Choroid plexus epithelial cell (primary cell): ENCODE measurements at places on chromosomes 3 and 15.

GRCh38 chr15:22811640-22812039, 25.2 kb downstream of the NIPA1 start:
- peak; percentile 42 for DNase-seq

DNA sequence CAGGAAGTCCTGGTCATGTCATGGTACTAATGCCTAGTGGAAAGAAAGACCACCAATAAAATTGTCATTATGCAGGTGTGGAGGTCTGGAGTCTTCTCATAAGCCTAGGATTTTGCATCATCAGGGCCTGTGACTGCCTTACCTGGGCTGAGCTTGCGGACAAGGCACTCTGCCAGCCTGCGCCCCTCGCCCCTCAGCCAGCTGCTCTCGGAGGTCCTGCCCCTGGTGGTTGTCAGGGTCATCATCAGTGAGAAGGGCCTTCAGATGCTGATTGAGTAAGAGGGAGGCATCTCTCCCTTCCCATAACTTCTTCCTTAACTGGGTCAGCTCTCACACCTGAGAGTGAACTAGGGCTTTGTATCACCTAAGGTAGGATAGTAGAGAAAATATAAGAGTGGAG, 132.8 kb downstream of the DCLK3 start:
- no peak for DNase-seq

GRCh38 chr3:143356839-143357238, 237.3 kb downstream of the CHST2 start:
- no peak for DNase-seq

DNA sequence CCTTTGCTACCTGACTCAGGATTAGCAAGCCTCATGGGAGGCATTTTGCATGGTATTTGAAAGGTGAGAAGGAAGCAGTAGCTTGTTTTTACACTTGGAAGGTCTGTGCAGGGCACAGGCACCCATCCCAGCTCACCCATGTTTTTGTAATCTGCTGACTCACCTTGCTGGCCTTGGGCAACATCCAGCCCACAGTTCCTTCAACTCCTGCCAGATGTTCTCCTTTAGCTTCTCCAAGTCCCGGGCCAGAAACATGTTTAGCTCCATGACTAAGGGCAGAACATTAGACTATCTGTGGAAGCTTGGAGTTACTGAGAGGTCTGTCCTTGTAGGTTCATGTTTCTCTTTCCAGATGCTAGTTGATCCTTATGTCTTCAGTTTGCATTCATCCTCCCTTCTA, 12.4 kb upstream of the ZNF770 start:
- peak; percentile 66 for DNase-seq

- DNase-seq = peak; percentile 34
These were observed 665 bp downstream of the PIGB start for GRCh38 chr15:55319537-55320237.

DNA sequence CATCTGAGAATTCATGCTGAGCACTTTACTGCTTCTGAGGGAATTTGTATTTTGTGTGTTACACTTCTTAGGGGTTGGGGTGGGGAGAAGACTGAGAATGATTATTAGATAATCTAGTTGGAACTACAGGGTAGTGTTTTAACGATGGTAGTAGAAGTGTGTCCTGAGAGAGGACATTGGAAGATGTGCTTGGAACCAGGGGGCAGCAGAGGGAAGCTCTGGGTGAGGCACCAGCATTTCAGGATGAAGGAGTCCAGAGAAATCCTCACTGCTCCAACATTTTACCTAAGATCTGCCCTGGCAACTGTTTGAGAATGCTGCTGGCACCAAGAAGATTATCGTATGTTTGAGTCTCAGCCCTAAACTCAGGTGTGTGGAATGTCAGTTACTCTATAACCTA, 145.5 kb downstream of the SQOR start:
- no peak for DNase-seq

DNA sequence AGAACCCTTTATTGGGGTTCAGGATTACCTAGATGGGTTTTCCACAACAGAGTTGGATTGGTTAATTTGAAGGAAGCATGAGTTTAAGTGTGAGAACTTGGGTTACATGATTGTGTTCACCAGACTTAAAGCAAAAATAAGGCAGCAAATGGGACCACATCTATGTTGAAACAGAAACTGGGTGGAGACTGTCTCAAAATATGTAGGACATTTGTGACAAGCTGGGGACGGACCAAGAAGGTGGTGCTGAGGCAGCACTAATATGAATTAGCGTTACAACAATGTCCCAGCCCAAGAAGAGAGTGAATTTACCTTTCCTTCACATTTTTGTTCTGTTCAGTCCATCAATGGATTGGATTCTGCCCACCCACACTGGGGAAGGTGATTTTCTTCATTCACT, 866 bp upstream of the AADACL2 start:
- no peak for DNase-seq

GRCh38 chr3:42195879-42196330, 70.1 kb downstream of the CCK start:
- DNase-seq = peak; percentile 51

DNA sequence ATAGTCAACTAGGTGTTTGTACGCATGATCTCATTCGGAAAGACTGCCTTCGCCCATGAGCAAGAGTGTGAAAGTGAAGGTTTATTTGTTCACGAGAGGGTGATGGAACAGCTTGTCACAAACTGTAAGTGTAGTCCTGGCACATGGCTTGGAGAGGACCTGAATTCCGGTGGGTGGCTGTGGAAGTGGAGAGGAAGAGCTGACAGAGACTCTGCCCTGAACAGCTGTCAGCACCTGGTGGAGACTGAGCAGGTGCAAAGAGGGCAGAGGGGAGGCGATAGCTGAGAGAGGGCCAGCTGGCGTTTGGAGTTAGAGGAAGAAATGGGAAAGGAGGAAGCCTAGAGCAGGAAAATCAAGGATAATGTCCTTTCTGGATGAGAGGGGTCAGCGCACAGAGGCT, 155.7 kb downstream of the EEFSEC start:
- DNase-seq = no peak

GRCh38 chr15:55613727-55614126, 25.6 kb upstream of the PYGO1 start:
- DNase-seq = no peak

DNA sequence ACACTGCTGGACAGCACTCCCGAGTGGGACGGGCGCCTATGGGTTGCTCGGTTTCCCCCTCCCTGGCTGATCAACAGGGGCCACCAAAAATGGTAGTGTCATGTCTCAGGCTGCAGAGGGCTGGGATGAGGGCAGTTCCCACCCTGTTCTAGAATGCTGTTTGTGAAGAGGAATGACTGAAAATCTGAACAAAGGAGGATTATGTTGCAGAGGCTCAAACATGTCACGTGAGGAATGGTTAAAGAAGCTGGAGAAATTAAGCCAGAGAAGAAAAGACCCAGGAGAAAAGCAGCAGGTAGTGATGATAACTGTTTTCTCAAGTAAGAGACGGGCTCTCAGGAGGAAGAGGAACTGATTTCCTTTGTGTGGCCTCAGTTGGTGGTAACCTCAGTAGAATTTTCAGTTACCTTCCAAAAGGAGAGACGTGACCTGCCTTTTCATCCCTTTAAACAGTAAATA, 10.4 kb downstream of the SPG21 start:
- DNase-seq = no peak

DNA sequence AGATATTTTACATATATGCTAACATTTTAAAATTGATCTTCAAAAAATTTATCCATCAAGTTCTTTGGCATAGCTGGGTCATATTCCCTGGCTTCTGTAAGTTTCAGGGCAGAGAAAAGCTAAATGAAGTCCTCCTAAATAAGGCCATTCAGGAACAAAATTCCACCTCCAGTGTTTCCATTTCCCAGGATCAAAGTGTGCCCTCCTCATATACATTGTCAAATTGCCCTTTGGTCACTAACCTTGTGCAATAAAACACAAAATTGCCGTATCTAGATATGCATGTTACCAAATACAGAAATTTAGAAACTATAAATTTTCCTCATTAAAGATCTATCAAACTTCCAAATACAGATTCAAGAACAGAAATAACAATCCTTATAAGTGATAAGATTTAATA, 10.6 kb downstream of the CEP152 start:
- DNase-seq = no peak

- DNase-seq = no peak
These were observed 541.7 kb downstream of the TBL1XR1 start for GRCh38 chr3:176655404-176656094.

- DNase-seq = no peak
These were observed 398 bp upstream of the RAB7A start for GRCh38 chr3:128725547-128726022.

DNA sequence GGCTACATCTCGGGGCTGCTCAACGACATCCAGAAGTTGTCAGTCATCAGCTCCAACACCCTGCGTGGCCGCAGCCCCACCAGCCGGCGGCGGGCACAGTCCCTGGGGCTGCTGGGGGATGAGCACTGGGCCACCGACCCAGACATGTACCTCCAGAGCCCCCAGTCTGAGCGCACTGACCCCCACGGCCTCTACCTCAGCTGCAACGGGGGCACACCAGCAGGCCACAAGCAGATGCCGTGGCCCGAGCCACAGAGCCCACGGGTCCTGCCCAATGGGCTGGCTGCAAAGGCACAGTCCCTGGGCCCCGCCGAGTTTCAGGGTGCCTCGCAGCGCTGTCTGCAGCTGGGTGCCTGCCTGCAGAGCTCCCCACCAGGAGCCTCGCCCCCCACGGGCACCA, 17.0 kb downstream of the ANKRD63 start:
- DNase-seq = no peak

- DNase-seq = peak; percentile 26
These were observed 23.1 kb downstream of the P3H2 start for GRCh38 chr3:190097617-190098016.

GRCh38 chr15:43143203-43143941, 10.0 kb downstream of the TMEM62 start:
- no peak for DNase-seq

DNA sequence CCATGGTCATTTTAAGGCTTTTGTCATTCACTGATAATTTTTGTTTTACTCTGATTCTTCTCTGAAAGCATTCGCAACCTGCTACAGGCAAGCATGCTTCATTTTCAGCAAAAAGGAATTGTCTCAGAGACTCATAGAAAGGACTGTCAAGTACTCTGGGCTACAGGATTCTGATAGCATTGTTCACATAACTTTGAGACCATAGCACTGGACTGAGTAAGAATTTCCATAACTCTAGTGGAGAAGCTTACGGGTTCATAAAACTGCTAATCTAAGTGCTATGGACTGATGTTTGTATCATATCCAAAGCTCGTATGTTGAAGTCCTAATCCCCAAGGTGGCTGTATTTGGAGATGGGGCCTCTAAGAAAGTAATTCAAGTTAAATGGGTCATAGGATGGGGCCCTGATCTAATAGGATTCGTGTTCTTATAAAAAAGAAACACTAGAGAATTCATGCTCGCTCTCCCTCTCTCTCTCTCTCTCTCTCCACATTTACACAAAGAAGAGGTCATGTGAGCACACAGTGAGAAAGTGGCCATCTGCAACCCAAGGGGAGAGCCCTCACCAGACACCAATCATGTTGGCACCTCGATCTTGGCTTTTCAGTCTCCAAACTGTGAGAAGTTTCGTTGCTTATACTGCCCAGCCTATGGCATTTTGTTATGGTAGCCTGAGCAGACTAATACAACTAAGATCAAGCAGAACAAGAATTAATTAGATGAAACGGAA, 60.4 kb downstream of the CRYGS start:
- peak; percentile 23 for DNase-seq

- no peak for DNase-seq
These were observed 195.4 kb downstream of the GOLGA6L6 start for GRCh38 chr15:20346082-20346805.

DNA sequence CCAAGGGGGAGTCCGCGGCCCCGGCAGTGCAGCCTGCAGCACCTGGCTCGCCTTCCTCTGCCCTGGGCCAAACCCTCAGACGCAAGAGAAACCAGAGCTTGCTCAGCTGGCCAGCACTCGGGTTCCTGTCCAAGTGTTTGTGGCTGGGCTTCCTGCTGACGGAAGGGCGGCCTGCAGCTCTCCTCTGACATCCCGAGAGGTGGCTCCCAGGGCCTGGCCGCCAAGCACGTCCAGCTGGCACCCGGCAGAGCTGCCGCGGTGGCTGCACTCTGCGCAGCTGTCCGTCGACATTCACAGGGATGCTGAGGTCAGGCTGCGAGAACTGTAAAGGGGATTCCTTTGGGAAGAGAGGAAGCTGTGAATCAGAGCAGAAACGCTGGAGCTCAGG, 85.6 kb downstream of the CPN2 start:
- peak; percentile 99 for DNase-seq

- DNase-seq = peak; percentile 98
These were observed 353.3 kb downstream of the LPP start for GRCh38 chr3:188507244-188507720.

- no peak for DNase-seq
These were observed 127.5 kb downstream of the OSBPL10 start for GRCh38 chr3:31853580-31853979.

- no peak for DNase-seq
These were observed 39.5 kb upstream of the ZNF148 start for GRCh38 chr3:125414669-125415068.

- no peak for DNase-seq
These were observed 17.8 kb upstream of the ITGB5 start for GRCh38 chr3:124904835-124905492.

- no peak for DNase-seq
These were observed 3.4 kb upstream of the UNC13C start for GRCh38 chr15:53974813-53975212.

DNA sequence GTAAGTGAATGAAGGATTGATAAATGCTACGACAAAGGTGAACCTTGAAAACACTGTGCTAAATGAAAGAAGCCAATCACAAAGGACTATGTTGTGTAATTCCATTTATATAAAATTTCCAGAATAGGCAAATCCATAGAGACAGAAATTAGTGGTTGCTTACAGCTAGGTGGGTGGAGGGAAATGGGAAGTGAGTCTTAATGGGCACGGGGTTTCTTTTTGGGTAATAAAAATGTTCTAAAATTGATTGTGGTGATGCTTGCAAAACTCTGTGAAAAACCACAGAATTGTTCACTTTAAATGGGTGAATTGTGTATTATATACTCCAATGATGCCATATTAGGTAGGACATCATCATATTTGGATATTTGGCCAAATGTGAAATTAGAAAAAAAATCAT, 20.9 kb upstream of the TEX9 start:
- no peak for DNase-seq

DNA sequence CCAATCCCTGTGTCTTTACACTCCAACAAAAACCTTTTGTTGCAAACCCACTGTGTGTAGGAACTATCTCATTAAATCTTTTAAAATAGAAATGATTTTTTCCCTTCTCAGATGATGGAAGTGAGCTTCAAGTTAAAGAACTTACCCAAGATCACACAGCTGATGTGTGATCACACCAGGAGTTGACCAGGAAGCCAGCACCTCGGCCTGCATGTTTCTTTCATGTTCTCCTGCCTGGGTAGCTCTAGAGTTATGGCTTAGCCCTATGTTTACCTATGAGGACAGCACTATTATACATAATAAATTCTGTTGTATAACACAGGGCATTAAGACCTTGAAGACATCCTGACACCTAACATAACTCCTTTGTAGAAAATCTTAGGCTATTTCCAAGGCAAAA, 132.1 kb upstream of the KLHL25 start:
- no peak for DNase-seq

DNA sequence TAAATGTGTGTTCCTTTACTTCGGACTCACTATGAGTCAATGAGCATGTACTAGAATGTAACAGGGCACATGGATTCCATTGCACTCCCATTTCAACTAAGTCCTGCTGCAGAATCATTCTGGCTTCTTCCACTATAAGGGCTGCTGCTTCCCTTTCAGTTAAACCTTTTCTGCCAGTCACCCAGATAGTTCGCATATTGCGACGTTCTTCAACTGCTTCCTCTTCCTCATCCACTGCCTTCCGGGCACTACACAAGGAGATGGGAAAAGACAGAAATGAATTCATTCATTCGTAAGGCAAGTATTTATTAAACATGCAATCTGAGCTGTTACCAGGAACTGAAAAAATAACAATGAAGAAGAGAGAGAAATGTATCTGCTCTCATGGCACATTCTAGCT, 55.6 kb downstream of the POLQ start:
- DNase-seq = no peak

- DNase-seq = no peak
These were observed 100.9 kb upstream of the HACD2 start for GRCh38 chr3:123685780-123686179.
